ENCODE measurements at places on chromosomes 7 and 10.

GRCh38 chr7:26688388-26688787 lies 176.0 kb downstream of the SKAP2 start:
- no peak for DNase-seq

DNA sequence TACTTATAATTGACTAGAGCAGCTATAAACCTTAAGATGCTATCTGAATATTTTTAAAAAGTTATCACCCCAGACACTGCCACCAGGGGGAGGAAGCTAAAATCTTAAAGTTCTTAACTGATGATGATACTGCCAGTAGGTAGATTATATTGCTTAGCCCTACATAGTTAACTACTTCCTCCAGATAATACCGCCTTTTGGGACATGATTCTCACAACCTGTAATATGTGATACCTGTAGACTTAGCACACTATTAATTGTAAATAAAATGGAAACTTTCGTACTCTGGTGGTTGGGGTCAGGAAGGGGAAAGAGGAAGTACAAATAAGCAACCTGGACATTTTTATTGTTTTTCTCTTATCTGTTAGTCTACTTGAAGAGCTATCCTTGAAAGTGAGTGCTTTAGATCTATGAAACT lies 268.9 kb downstream of the ADK start:
- no peak for DNase-seq

DNA sequence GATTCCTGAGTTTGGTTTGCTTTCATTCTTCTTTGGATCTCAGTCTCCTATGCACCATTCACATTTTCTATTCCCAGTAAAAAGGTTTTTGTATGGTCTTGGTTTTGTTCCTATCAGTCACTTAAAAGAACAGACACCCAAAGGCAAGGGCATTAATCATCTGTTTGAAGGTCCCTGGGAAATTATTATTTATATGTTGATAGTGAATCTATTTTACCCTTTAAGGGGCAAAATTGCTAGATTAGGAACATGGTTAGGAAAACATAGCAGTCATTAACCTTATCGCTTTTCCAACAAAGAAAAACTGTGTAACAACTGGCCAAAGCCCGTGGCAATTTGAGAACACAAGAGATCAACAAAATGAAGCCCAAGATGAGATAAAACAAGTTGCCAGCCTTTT lies 1146.6 kb upstream of the C7orf33 start:
- DNase-seq: no peak

- no peak for DNase-seq
Measured at GRCh38 chr7:73487486-73487885, 34.6 kb downstream of the BAZ1B start.

- DNase-seq: no peak
Measured at GRCh38 chr10:116972131-116972530, 32.9 kb downstream of the SHTN1 start.

- DNase-seq: no peak
Measured at GRCh38 chr10:30059209-30060107, at the start of gene JCAD. Gene JCAD (minus strand): TSS chr10:30059586. CDS start chr10:30047812, 11,774 bp downstream.

- no peak for DNase-seq
Measured at GRCh38 chr7:105325216-105325904, 63.4 kb downstream of the SRPK2 start.

- no peak for DNase-seq
Measured at GRCh38 chr7:1951159-1951536, 281.1 kb downstream of the ELFN1 start.

GRCh38 chr7:3244241-3244814 lies 56.7 kb upstream of the SDK1 start:
- no peak for DNase-seq

GRCh38 chr10:28592953-28593352 lies 60.0 kb downstream of the WAC start:
- DNase-seq: no peak

DNA sequence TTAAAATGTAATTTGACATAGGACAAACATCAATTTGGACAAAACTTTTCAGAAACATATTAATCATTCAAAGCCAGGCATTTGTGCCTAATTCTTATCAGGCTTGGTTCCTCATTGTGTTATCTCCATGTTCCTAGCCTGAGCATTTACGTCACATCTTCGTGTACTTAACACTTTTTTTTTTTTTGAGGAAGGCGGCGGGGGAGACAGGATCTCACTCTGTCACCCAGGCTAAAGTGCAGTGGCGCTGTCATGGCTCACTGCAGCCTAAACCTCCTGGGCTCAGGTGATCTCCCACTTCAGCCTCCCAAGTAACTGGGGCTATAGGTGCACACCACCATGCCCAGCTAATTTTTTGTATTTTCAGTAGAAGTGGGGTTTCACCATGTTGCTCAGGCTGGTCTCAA lies 19.8 kb downstream of the HNRNPA2B1 start:
- DNase-seq: no peak

DNA sequence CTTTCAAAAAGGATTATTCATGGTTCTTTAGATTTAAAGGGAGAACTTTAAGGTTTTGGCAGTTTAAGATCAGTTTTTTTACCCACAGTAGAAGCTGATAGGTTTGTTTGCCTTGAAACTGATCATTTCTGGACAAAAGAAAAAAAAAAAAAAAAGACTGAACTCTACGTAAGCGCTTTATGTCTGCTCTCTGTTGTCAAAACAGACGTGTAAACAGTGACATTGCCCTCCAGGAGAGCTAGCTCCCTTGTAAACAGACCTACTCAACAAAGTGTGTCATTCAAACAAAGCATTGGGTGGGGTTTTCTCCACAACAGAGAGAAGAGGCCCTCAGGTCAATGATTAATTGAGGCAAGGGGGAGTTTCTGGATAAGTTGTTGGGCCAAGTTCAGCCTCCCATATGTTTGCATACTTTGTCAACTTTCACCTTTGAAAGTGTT lies 568.1 kb upstream of the LRRN3 start:
- DNase-seq: no peak

- no peak for DNase-seq
Measured at GRCh38 chr10:98253499-98253898, 14.5 kb downstream of the LOXL4 start.

- DNase-seq: no peak
Measured at GRCh38 chr10:119669331-119669730, 18.2 kb downstream of the BAG3 start.

DNA sequence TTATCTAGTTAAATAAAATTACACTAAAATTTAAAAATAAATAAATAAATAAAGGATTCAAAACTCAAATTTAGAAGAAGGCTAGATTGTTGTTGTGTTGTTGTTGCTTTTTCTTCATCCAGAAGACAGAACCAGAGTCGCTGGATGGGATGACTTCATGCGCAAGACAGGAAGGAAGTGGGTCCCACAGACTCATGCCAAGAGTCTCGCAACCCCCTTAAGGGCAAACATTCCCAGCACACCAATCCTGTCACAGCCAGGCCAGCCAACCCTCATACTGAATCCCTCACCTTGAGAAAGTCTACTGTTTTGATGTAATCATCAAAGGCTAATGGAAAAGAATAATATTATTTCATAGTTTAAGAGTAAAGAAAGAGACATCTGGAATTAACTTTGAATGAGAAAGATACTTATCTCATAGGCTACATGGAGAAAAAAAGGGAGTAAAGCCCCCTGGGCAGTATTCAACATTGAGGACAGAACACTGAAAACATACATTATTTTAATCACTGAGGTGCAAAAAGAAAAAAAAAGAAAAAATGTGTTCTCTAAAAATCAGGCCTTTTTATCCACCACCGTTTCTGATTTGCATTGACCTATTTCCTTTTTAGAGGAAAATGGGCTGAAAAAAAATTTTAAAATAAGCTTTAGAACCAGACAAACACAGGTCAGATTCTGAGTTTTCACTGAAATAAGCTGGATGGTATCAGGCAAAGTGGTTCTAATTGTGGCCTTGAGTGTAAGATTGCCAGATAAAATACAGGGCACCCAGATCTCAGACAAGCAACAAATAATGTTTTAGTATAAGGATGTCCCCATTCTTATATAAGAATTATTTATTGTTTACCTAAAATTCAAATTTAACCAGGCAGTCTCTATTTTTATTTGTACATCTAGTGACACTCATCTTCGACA lies 826.5 kb downstream of the TNS3 start:
- no peak for DNase-seq

DNA sequence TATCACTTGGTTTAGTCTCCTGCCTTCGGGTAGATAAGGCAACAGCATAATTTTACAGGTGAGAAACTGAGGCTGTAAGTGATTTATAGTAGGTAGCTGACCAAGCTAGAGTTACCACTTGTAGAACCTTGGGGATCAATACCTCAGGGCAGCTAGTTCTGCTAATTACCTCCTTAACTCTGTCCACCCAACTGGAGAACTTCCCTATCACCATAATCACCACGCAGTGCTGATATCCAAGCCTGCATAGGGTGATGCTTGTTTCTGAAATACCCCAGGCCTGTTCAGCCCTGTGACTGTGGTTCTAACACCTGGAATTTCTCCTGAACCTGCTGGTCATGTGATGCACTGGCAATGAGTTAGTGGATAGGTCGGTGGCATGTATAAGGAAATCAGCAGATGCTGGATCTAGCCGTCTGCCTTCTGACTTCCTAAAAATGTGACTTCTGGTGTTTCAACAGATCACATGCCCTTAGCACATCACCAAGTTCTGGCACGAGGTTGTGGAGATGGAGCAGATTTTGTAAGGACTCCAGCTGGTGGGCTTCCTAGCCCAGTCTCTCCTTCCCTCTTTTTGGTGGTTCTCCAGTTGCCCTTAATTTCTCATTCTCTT lies 15.3 kb downstream of the PLAU start:
- no peak for DNase-seq

DNA sequence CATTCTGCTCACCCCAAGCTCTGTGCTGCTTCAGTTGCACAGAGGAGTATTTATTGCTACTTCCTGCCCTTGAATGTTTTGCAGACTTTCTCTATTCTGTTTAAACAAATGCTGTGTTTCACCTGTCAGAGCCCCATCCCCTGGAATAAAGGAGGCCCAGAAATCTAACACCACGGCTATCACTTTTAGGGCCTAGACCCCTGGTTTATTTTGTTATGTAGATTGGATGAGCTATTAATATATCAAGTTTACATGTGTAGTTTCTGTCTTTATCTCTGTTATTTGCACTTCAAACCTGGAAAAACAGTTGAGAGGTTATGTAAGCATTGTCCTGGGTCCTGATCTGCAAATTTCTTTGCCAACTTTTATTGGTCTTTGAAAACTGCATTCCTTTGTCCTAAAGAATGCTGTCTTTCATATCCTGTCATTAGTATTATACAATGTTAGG lies 630.1 kb downstream of the PARD3 start:
- DNase-seq: no peak

GRCh38 chr7:35232994-35233393 lies 20.9 kb downstream of the TBX20 start:
- no peak for DNase-seq

GRCh38 chr10:91311601-91312381 lies 91.3 kb downstream of the PCGF5 start:
- DNase-seq: no peak

- DNase-seq: no peak
Measured at GRCh38 chr10:7340179-7340874, 70.5 kb downstream of the SFMBT2 start.

DNA sequence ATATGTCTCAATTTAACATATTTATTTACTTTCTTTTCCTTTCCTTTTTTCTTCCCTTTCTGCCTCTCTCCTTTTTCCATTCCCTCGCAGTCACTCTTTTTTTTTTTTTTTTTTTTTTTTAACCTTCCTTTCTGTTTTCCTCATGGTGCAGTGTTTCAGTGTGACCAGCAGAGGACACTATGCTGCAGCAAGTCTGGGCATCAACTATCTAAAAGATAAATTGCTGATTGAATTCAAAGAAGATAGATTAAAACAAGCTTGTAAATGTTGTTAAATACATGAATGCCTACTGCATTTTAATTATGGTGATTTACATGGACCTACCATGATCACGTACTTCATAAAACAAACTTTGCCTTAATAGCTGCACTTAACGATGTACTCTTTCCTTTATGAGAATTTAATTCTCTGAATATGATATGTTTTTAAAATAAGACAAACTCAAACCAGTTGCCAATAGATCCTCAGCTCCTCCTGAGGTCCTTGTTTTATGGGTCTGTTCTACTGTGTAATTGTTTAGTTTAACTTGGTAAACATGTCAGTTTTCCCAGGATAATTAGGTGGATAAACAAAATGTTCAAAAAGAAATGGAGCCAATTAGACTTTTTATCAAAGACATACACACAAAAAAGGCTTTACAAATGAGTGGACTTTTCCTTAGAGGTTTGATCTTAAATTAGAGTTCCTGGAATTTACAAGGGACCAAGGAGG lies 101.0 kb upstream of the AGR3 start:
- no peak for DNase-seq

DNA sequence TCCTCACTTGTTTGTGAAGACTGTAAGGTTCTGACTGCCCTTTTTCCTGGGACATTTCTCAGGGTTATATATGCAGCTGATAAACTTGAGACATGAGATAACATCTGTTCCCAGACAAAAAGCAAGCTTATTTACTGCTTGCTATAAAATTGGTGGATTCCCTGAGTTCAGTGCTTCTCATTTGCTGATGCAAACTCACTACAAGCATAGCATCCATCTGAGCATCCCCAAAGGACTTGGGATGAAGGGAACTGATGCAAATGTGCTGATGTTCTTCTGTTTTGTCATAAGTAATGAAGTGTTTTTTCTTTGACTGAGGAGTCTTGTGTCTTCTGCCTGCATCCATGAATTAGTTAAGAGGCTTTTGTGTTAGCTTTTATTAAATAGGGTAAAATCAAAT lies 183.2 kb downstream of the ADK start:
- no peak for DNase-seq

GRCh38 chr7:20561908-20562307 lies 53.6 kb upstream of the ABCB5 start:
- no peak for DNase-seq

GRCh38 chr10:67141300-67141699 lies 215.5 kb downstream of the LRRTM3 start:
- no peak for DNase-seq

GRCh38 chr7:7529328-7529727 lies 6.3 kb downstream of the COL28A1 start:
- no peak for DNase-seq

GRCh38 chr10:92011560-92012214 lies 88.1 kb downstream of the BTAF1 start:
- DNase-seq: no peak

- DNase-seq: no peak
Measured at GRCh38 chr10:56920601-56921261, 559.7 kb upstream of the ZWINT start.
